ENCODE measurements at places on chromosomes 16 and 17. TPM values are rescaled to one million over a fixed set of nuclear protein-coding genes. Genes with fewer than 3 reads are reported as not detected.

The PIRT gene
- not detected for total RNA-seq

The LCMT1 gene
- 22.5 TPM for total RNA-seq

The ZMYND15 gene
- 3.1 TPM for total RNA-seq

The SMIM22 gene
- total RNA-seq = not detected

The HASPIN gene
- total RNA-seq = 0.25 TPM

DNA sequence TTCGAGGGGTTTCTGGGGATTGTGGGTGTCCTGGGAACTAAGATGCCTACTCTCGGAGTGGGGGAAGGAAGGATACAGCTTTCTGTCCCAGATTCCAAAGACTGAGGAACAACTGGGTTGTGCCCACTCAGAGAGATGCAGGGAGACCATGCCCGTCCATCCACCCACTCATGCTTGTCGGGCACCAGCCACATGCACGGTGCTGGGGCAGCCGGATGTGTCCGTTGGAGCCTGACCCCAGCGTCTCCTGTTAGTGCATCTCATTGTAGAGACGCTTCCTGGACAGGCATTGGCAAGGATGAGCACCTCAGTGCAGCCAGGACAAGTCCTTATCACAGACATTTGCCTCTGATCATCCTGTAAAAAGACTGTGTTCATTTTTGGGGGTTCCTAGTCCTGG, 58.1 kb downstream of the METRNL start:
- no peaks in the 10 kb centered on the region for H3K4me1 ChIP-seq
- H3K4me3 ChIP-seq = no peak overlapping the region
- no peaks in the 10 kb centered on the region for H3K27me3 ChIP-seq
- no peaks in the 10 kb centered on the region for H3K36me3 ChIP-seq
- DNase-seq = no peak
- no peak overlapping the region for H3K27ac ChIP-seq

- H3K27me3 ChIP-seq = no peaks in the 10 kb centered on the region
- peaks cover 22% of the 10 kb centered on the region for H3K4me1 ChIP-seq
- peaks cover 49% of the 10 kb centered on the region for H3K36me3 ChIP-seq
- no peak for DNase-seq
These were observed 41.2 kb downstream of the ARHGAP17 start for GRCh38 chr16:24973809-24974461.

GRCh38 chr17:41784207-41784744, 2.2 kb downstream of the JUP start:
- peaks cover 24% of the 10 kb centered on the region for H3K4me1 ChIP-seq
- H3K27me3 ChIP-seq = peaks cover 29% of the 10 kb centered on the region

GRCh38 chr17:73232587-73233373, 28.9 kb downstream of the CPSF4L start:
- peaks cover 51% of the 10 kb centered on the region for H3K4me1 ChIP-seq
- no peaks in the 10 kb centered on the region for H3K27me3 ChIP-seq
- peak overlapping the region; percentile 72 for H3K27ac ChIP-seq
- peak; percentile 50 for DNase-seq
- peak overlapping the region; percentile 99 for H3K4me3 ChIP-seq
- H3K36me3 ChIP-seq = peaks cover 17% of the 10 kb centered on the region

GRCh38 chr17:19448341-19449268, 37.6 kb downstream of the RNF112 start:
- no peak for DNase-seq
- no peak overlapping the region for H3K4me3 ChIP-seq

- H3K27ac ChIP-seq = no peak overlapping the region
- no peak overlapping the region for H3K4me3 ChIP-seq
- H3K36me3 ChIP-seq = no peaks in the 10 kb centered on the region
- no peak for DNase-seq
These were observed 222.1 kb downstream of the RBFOX3 start for GRCh38 chr17:79388556-79389295.

DNA sequence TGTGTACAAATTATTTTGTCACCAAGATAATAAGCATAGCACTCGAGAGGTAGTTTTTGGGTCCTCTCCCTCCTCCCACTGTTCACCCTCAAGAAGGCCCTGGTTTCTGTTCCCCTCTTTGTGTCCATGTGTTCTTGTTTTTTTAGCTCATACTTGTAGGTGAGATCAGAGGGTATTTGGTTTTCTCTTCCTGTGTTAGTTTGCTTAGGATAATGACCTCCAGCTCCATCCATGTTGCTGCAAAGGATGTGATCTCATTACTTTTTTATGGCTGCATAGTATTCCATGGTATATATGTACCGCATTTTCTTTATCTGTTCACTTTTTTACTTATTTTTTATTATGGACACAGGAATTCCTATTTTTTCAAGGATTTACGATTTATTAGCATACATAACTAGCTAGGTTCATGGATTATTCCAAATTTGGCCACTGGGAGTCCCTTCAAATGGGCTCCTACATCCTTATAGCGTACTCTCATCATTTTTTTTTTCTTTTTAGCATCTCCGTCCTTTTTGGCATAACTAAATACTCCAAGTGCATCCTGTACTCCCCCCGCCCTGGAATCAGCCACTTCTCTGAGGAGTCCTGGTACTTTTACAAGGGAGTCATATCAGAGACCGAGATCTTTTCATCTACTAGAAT, 7.3 kb downstream of the TADA2A start:
- H3K36me3 ChIP-seq = peaks cover 45% of the 10 kb centered on the region
- H3K27me3 ChIP-seq = no peaks in the 10 kb centered on the region
- H3K27ac ChIP-seq = no peak overlapping the region
- peaks cover 1% of the 10 kb centered on the region for H3K4me1 ChIP-seq

GRCh38 chr16:813204-813915, 12.8 kb upstream of the GNG13 start:
- H3K27me3 ChIP-seq = peaks cover 20% of the 10 kb centered on the region
- no peaks in the 10 kb centered on the region for H3K36me3 ChIP-seq
- no peak overlapping the region for H3K4me3 ChIP-seq
- H3K27ac ChIP-seq = no peak overlapping the region

- no peaks in the 10 kb centered on the region for H3K4me1 ChIP-seq
- no peaks in the 10 kb centered on the region for H3K27me3 ChIP-seq
- no peaks in the 10 kb centered on the region for H3K36me3 ChIP-seq
- H3K4me3 ChIP-seq = no peak overlapping the region
- DNase-seq = no peak
- H3K27ac ChIP-seq = no peak overlapping the region
These were observed 574.8 kb upstream of the C16orf82 start for GRCh38 chr16:26491962-26492361.

GRCh38 chr16:13254998-13255614, 353.7 kb downstream of the SHISA9 start:
- no peak for DNase-seq
- H3K27me3 ChIP-seq = no peaks in the 10 kb centered on the region
- H3K4me1 ChIP-seq = no peaks in the 10 kb centered on the region
- no peaks in the 10 kb centered on the region for H3K36me3 ChIP-seq
- H3K27ac ChIP-seq = no peak overlapping the region
- H3K4me3 ChIP-seq = no peak overlapping the region

GRCh38 chr16:50988441-50988840, 162.6 kb downstream of the SALL1 start:
- no peak for DNase-seq
- H3K4me3 ChIP-seq = no peak overlapping the region
- H3K4me1 ChIP-seq = no peaks in the 10 kb centered on the region
- H3K27me3 ChIP-seq = peaks cover 4% of the 10 kb centered on the region
- no peaks in the 10 kb centered on the region for H3K36me3 ChIP-seq

- DNase-seq = no peak
- peak overlapping the region; percentile 54 for H3K4me3 ChIP-seq
- no peaks in the 10 kb centered on the region for H3K27me3 ChIP-seq
- H3K4me1 ChIP-seq = peaks cover 14% of the 10 kb centered on the region
These were observed 115.4 kb downstream of the DYNLRB2 start for GRCh38 chr16:80656161-80656560.

GRCh38 chr16:58022601-58023371, 2.8 kb upstream of the MMP15 start:
- H3K4me3 ChIP-seq = no peak overlapping the region
- H3K27me3 ChIP-seq = peaks cover 3% of the 10 kb centered on the region
- peaks cover 42% of the 10 kb centered on the region for H3K4me1 ChIP-seq
- no peak overlapping the region for H3K27ac ChIP-seq
- H3K36me3 ChIP-seq = peaks cover 15% of the 10 kb centered on the region

- H3K4me3 ChIP-seq = no peak overlapping the region
- H3K27me3 ChIP-seq = no peaks in the 10 kb centered on the region
- no peak overlapping the region for H3K27ac ChIP-seq
These were observed 113.7 kb downstream of the ABCC6 start for GRCh38 chr16:16109453-16110110.

DNA sequence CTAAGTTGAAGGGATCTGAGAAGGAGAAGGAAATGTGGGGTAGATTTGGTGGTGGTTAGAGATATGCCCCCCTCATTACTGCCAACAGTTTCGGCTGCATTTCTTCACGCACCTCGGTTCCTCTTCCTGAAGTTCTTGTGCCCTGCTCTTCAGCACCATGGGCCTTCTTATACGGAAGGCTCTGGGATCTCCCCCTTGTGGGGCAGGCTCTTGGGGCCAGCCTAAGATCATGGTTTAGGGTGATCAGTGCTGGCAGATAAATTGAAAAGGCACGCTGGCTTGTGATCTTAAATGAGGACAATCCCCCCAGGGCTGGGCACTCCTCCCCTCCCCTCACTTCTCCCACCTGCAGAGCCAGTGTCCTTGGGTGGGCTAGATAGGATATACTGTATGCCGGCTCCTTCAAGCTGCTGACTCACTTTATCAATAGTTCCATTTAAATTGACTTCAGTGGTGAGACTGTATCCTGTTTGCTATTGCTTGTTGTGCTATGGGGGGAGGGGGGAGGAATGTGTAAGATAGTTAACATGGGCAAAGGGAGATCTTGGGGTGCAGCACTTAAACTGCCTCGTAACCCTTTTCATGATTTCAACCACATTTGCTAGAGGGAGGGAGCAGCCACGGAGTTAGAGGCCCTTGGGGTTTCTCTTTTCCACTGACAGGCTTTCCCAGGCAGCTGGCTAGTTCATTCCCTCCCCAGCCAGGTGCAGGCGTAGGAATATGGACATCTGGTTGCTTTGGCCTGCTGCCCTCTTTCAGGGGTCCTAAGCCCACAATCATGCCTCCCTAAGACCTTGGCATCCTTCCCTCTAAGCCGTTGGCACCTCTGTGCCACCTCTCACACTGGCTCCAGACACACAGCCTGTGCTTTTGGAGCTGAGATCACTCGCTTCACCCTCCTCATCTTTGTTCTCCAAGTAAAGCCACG, 28.3 kb downstream of the STH start:
- H3K27ac ChIP-seq = no peak overlapping the region
- H3K4me3 ChIP-seq = no peak overlapping the region
- no peak for DNase-seq
- peaks cover 37% of the 10 kb centered on the region for H3K36me3 ChIP-seq
- H3K4me1 ChIP-seq = no peaks in the 10 kb centered on the region

DNA sequence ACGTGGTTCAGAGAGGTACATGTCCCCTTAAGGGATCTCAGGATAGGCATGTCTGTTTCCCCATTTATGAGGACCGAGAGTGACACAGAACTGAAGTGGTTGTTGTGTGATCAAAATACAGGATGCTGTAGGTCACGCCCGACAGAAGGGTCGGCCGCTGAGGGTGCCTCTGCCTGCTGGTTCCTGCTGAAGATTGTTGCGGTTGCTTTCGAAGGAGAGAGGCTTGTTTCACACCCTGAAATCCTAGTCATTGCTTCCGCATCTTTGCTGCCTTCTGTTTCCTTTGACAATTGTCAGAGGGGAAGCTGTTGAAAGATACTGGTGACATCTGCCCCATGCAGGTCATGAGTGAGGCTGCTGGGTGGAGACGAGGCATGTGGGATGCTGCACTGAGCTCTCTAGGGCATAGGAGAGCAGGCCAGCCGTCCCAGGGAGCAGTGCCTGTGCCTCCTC, 3.8 kb upstream of the NAT9 start:
- peaks cover 92% of the 10 kb centered on the region for H3K4me1 ChIP-seq
- peak overlapping the region; percentile 67 for H3K27ac ChIP-seq
- DNase-seq = peak; percentile 59
- H3K36me3 ChIP-seq = peaks cover 8% of the 10 kb centered on the region
- no peaks in the 10 kb centered on the region for H3K27me3 ChIP-seq

DNA sequence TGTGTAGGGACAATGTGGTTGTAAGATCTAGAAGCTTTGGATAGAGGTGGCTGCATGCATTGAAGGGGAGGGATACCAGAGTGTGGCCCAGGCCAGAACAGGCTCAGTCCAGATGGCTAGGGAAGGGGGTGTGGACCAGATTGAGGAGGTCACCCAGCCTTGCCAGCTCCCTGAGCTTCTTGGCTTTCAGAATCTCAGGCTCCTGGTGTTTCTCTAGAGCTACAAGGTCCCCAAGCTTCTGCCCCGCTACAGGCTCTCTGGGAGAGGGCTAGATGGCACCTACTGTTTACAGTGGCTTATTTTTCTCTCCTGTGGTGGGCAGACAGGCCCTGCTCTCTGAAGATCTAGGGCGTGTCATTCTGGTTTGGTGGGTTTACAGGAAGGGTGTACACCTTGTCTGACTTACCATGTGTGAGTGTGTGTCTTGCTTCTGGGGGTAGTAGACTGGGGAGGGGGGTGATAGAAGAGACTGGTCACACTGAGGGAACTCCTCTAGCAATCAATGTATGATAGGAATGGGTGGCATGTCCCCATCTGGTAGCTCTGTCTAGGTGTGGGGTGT, 1.1 kb downstream of the RARA start:
- H3K4me3 ChIP-seq = no peak overlapping the region
- H3K36me3 ChIP-seq = no peaks in the 10 kb centered on the region
- no peak overlapping the region for H3K27ac ChIP-seq
- peaks cover 76% of the 10 kb centered on the region for H3K4me1 ChIP-seq
- no peak for DNase-seq

DNA sequence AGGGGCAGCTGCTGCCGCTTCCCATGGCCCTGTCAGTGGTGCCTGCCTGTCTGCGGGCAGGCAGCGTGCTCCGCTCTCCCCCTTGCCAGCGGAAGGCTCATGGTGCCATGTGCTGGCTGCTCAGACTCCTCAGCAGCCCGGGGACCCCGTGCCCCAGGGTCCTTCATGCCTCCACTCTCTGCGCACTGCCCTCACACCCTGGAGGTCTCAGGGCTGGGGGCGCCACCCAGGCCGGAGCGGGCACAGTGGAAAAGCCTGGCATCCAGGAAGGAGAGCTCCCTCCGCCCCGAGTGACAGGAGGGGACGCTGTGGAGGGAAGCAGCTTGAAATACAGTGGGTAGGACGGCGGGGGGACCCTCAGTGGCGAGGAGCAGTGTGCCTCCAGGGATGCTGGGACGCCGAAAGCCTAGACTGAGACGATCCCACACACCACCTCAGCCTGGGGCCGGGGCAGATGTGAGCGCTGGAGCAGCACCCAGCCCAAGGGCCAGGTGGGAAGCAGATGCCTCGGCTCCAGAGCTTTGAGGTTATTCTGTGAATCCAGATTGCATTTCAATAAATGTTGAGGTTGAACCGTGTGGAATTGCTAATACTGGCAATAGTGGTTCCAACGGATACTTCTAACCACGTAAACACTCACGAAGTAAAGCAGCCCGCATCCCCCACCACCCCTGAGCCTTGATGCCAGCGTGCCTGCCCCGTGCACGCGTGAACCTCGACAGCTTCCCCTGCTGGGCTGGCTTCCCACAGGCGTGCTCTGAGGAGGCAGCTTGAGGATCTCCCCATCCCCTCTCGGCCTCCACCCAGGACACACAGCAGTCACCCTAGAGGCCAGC, 6.5 kb downstream of the TMEM204 start:
- peaks cover 87% of the 10 kb centered on the region for H3K36me3 ChIP-seq
- H3K27ac ChIP-seq = no peak overlapping the region
- H3K4me1 ChIP-seq = peaks cover 95% of the 10 kb centered on the region
- H3K27me3 ChIP-seq = no peaks in the 10 kb centered on the region
- H3K4me3 ChIP-seq = no peak overlapping the region

All from CD4-positive, alpha-beta T cell (primary cell).